ENCODE measurements at places on chromosomes 12 and 14.
A peak's percentile ranks its signal among the peaks of the same experiment; 100 is the strongest.

DNA sequence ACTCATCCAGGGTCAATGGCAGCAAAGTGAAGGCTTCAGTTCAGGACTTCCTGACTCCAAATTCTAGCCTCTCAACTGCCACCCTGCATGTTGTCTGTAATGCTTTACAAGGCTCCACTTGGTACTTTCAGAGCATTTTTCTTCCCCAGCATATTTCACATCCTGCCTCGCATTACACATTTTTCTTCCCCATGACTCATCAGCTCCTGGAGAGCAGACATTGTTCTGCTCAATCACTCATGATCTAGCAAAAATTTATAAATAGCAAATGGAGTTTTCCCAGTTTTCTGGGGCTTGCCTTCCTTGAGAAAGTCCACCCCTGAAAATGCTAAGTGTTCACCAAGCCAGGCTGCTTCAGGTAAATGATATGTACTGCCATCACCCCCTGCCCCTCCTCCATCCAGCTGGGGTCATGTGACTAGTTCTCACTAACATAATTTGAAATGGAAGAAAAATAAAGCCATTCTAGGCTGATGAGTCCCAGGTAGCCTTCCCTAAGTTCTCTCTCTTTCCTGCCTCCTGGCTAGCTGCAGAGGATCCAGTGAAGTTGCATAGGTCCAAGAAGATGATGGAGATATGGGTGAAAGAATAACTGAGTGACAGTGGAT lies 69.4 kb downstream of the ARMH4 start:
- no peak for DNase-seq

GRCh38 chr12:11767029-11767724 lies 117.7 kb downstream of the ETV6 start:
- no peak for DNase-seq

- DNase-seq = no peak
These were observed 487.5 kb upstream of the TMEM132C start for GRCh38 chr12:127779301-127780045.

DNA sequence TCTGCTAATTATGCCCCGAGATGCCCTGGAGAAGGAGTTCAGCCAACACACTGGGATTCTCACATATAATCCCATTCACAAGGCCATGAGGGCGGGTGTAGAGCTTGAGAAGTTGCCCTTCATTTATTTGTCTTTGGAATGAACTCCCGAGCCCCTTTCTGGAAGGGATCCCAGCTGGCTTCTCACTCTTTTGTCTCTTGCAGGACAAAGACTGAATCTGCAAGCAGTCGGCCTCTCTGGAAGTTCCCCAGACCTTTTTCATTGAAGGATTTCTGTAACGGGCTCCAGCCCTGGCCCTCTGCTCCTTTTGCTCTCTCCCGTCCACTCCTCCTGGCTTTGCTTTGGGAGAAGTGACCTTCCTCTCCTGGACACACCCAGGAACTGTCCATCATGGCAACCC lies 163.3 kb upstream of the SFSWAP start:
- no peak for DNase-seq

GRCh38 chr14:106393742-106394141 lies 867.4 kb downstream of the TMEM121 start:
- no peak for DNase-seq

GRCh38 chr14:101120641-101121507 lies 217.4 kb upstream of the RTL1 start:
- DNase-seq = peak; percentile 85

DNA sequence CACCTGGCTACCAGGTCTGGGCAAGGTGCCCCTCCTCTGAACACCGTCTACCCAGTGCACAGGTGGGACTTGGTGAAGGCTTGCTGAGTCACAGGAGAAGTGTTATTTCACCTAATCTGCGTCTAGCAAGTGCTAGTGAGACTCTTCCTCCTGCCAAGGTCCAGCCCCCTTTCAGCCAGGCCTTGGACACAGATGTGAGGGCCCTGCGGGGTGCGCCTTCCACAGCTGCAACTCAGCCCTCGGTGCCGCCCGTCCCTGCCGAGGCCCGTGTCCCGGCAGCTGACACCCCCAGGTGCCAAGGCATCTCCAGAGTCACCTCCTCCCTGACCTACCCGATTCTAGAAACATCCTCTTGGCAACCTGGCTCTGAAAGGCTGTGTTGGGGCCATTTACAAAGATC lies 55.1 kb downstream of the PRIMA1 start:
- no peak for DNase-seq
